Stimulated activated CD4-positive, alpha-beta T cell treated with anti-CD3 and anti-CD28 coated beads, Interleukin-2, amount 100 ng/mL, for 4 hours (primary cell): ENCODE measurements at places on chromosomes 16 and 17.

GRCh38 chr17:28873839-28874238 lies 19.0 kb downstream of the ERAL1 start:
- no peak for DNase-seq

DNA sequence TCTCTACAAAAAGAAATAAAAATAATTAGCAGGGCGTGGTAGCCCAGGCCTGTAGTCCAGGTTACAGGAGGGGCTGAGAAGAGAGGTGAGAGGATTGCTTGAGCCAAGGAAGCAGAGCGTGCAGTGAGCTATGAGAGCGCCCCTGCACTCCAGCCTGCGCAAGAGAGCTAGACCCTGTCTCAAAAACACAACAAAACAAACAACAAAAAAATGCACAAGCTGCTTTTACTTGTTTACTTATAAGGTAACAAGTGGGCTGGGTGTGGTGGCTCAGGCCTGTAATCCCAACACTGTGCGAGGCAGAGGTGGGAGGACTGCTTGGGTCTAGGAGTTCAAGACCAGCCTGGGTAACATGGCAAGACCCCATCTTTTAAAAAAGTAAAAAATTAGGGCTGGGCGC lies 1.7 kb downstream of the CYTH1 start:
- no peak for DNase-seq

GRCh38 chr17:36932694-36933511 lies 4.4 kb upstream of the LHX1 start:
- no peak for DNase-seq

DNA sequence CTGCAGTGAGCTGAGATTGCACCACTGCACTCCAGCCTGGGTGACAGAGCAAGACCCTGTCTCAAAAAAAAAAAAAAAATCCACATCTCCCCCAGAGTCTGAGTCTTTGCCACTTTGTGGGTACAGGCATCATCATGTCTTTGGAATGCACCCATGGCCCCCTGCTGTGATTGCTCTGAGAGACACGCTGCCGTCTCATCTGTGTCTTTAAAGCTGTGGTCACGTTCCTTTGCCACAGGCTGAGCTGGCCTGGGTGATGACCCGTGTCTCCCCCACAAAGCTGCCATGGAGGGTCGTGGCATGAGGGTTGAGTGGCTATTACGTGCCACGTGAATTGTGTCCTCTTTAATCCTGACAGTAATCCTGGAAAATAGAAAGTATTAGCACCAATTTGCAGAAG lies 20.2 kb downstream of the CRISPLD2 start:
- DNase-seq, result no peak

DNA sequence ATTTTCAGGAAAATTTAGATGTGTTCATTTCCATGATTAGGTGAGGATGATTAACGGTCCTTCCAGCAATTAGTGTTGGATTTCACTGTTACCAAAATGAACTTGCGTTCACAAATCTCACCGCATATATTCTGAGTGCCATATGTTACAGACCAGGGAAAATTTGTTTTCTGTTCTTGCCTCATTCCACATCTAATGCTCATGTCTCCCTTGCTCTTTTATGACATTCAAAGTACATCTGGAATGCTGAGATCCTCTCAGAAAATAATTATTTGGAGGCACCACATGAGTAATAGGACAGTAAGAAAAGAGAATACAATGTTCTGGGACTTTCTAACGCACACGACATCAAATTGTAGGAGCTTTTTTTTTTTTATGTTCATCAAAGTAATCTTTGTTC lies 406.5 kb downstream of the SHISA9 start:
- no peak for DNase-seq
